ENCODE measurements at places on chromosomes 6 and 20.

- no peak for DNase-seq
These were observed 4.7 kb downstream of the PPP1R18 start for GRCh38 chr6:30681766-30682142.

DNA sequence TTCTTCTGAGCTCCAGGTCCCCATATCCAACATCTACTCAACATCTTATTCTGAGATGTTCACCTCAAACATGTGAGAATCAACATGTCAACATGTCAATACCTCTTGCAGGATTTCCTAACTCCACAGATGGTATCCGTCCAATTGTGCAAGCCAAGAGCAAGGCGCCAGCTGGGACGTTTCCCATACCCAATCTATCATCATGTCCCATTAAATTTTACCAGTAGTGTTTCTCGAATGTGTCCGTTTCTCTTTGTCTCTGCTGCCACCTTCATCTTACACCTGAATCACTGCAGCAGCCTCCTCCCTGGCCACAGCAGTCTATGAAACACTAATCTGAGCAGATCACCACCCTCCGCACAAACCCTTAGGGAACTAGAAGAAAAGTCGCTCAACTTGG is 78.0 kb upstream of the RPS6KA2 start:
- DNase-seq: peak; percentile 36

- DNase-seq: no peak
These were observed 3.1 kb upstream of the PCNA start for GRCh38 chr20:5122873-5123260.

DNA sequence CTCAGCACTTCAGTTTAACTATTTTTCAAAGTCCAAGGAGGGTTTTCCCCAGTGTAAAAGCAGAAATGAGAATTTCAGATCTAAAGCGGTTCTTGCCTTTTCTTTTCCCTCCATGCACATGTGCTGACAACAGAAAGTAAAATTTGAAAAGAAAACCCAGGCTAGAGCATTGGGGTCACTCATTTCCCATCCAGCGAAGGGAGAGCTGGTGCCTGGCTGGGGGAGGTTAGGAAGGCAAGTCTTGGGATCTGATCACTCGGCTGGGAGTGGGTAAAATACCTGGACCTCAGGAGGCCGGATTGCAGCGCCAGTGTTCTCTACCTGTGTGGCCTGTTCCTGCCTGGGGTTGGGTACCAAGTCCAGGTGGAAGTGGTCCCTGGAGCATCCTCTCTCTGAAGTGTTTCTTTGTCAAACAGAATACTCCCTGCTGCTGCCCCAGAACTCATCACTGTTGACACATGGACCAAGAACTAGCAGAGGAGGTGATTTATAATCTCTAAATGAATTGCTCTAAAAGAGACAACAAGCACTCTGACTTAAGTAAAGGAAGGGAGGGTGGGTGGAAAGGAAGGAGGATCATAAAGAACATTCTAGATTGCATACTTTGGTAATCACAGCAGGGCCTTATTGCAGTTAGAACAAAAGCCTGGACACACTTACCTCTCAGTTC is 136.0 kb downstream of the MTHFD1L start:
- DNase-seq: no peak

- no peak for DNase-seq
These were observed 9.5 kb downstream of the SLC29A1 start for GRCh38 chr6:44232676-44233566.

DNA sequence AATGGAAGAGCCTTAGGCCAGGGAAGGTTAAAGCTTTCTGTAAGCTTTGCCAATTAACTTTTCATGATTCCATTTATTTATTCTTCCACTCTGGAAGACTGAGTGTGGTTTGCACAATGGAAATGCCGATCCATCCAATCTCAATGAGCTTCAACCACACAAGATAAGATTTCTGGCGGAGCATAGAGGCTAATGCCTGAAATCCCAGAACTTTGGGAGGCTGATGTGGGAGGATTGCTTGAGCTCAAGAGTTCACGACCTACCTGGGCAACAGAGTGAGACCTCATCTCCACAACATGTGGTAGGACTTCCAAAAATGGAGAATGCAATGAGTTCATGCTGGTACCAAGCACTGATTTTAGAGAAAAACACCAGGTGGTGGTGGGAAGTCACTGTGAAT is 6.2 kb downstream of the ENPP1 start:
- no peak for DNase-seq

DNA sequence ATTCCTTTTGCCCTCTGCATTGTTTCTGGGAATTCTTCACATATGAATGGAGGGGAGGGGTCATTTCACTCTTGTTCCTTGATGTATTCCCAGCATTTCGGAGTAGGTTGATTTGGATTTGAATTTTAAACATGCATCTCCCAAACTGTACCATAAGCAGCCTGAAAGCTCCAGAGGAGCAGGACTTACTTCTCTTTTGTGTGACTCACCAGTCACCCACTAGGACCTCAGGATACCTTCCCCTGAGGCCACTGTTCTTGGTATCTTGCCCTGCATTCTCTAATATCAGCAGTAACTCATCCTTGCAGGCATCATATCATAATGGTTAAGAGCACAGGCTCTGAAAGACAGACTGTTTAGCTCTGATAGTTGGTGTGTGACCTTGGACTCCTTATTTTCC is 703 bp downstream of the MRPL2 start:
- no peak for DNase-seq

- DNase-seq: peak; percentile 75
These were observed 262.4 kb upstream of the SUPT3H start for GRCh38 chr6:45640081-45640491.

DNA sequence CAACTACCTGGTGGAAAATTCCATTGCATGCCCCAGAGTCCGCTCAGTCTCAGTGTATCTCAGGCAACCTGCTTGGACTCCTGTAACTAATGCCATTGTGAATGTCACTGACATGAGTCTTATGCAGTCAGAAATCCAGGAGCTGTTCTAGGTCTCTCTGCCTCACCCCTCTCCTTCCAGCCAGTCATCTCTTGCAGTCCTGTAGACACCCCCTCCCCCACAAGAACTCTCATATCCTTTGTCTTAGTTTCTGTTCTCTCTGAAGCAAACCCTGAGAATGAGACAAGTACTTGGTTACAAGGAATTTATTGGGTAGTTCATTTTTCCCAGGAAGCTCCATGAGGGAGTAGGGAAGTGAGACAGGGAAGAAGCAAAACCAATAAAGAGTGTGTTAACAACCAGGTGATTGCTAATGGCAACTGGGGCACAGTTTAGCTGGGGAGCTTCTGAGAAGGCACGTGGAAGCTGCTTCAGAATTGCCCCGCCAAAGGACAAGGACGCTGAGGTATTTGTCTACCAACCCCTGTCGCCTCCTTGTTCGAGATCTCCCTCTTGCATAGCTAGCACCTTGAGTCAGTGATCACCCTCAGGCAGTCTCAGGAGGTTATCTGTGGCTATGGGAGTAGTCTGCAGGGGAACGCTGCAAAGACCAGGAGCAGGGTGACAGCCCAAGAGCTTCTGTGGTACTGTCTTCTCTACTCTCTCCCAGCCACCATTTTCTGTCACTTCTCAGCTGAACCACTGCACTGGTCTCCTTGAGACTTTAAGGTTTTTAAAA is 911.4 kb upstream of the FLRT3 start:
- no peak for DNase-seq

DNA sequence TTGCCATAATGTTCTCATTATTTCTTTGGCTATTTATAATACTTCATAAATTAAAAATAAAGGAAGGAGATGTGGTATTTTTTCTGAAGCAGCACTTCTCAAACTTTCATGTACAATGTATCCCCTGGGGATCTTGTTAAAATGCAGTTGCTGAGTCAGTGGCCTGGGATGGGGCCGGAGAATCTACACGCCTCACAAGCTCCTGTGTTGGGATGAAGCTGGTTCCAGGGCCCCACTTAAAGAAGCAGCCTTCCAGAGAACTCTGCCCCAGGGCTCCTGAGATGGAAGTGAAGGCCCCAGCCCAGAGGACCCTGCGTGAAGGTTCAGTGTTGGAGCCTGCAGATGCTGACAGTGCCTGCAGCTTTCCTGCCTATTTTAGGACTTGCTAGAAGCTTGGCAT is 40.1 kb upstream of the SLC23A2 start:
- peak; percentile 78 for DNase-seq

DNA sequence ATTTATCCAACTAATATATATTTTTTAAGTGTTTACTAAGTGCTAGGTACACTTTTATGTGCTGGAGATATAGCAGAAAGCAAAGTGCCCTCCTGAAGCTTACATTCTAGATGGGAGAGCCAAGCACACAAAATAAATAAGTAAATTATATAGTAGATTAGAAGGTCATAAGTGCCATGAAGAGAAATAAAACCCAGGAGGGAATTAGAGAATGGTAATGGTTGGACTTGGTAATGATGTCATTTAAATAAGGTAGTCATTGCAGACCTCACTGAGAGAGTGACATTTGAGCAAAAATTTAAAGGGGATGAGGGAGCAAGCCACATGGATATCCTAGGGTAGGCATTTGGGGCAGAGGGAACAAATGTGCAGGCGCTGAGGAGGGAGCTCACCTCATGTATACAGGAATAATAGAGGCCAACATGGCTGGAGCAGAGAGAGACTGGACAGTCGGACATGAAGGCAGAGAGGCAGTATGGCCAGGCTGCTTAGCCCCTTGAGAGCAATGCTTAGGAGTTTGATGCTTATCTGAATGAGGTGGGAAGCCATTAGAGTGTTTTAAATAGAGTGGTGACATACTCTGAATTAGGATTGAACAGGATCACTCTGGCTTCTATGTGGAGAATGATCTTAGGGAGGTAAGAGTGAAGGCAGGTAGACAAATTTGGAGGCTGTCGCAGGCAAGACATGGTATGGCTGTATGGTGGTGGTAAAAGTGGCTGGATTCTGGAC is 14.1 kb downstream of the DSE start:
- DNase-seq: no peak

DNA sequence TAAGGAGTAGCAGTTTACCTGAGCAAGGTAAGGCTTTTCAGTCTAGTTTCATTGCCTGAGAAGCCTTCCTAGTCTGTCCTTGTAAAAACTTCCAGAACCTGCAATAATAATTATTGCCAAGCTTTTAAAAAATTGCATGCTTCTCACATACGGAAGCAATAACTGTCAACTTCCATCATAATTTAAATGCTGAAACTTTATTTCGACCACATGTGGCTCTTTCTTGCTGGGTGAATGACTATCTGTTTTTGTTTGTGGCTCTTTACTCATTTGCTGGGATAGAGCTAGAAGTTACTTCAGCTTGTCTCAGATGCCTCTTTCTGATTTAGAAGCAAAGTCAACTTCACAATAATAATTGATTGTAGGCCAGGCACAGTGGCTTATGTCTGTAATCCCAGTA is 95.9 kb upstream of the COL21A1 start:
- DNase-seq: peak; percentile 46

DNA sequence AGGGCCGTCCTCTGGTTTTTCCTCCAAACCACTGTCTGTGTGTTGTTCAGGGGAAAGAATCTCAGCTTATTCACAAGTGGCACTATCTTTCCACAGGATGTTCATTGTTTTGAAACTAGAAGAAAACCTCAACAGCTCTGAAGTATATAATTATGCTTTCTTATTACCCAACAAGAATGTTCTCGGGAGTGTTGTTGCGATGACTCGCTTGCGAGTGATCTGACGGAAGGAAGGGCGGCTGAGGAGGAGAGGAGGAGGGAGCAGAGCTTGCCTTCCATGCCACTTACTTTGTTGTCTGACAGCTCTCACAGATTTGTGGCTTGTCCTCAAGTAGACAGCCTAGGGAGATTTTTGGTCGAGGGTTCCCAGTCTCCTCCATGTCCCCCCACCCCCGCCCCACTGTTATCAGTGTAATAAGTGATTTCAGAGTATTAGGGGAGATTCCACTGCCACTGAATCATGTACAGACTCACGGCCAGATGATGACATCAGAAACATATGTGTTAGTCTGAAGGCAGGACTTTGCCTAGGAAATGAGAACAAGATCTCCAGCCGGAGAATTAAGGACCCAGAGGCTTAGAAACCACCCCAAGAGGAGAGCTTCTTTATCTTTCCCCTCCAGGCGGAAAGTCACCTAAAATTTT is 80.7 kb upstream of the CCN6 start:
- DNase-seq: peak; percentile 96

GRCh38 chr6:9161731-9162130 is 726.4 kb upstream of the SLC35B3 start:
- no peak for DNase-seq

- DNase-seq: peak; percentile 79
These were observed 110.0 kb upstream of the SLC22A23 start for GRCh38 chr6:3566812-3567211.

DNA sequence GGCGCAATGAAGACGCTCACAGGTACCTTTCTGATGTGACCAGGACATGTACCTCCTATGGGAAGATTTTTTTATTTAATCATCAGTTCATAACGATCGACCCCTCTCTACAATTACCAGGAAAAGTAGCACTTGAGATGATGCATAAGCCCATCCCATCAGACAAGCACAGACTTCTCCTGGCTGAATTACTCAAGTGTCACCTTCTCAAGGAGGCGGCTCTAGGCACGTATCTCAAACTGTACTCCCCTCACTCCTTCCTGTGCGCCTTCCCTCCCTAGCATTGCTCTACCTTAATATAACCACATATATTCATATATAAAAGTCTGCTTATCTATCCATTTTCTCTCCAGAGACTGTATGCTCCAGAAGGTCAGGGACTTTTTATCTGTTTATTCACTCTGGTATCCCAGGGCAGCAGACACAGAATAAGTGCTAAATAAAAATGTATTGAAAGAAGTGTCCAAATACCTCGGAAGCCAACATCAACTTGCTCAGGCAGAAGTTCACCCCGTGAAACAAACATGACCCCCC is 71.5 kb downstream of the CNKSR3 start:
- no peak for DNase-seq

DNA sequence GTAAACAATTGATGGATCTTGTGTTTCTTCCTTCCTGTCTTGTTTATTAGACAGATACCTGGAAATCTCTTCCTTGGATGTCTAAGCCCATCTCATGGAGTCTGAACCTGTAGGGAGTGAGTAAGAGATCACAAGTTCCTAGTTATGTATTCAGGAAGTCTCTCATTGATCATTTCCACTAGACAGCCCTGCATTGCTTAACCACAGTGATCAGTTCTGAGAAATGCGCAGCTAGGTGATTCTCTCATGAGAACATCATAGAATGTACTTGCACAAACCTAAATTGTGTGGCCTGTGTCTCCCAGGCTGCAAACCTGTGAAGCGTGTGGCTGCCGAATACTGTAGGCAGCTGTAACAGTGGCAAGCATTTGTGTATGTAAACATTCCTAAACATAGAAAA is 39.1 kb downstream of the FAM120B start:
- peak; percentile 15 for DNase-seq

- DNase-seq: peak; percentile 22
These were observed 3.3 kb downstream of the C20orf202 start for GRCh38 chr20:1206366-1207148.

DNA sequence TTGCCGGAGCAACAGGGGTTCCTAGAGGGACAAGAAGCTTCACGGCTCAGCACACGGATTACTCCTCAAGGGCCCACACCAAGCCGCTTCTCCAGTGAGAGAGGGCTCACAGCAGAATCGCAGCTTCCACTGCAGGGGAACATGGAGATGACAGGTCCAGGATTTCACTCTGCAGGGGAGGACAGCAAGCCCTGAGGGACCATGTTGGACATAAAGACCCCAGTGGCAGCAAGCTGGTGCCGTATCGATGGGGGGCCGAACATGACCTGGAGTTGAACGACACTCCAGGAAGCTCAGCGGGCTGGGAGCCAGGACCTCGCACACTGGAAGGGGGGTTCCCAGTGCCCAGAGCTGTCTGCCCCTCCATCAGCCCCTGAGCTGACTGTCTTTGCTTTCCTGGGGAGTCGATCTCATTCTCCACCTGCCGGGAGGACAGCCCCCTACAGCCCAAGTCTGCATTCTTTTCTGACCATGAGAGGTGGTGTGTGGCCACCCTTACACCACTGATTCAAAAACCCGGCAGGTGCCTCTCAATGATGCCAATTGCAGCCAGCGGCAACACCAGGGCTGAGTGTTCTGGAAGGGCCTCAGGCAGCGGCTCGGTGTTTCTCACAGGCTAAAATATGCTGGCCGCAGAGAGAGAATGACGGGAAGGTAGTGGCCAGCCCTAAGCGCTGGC is 194.5 kb upstream of the CDH4 start:
- no peak for DNase-seq

Data from fibroblast of mammary gland (primary cell).